ENCODE measurements at places on chromosomes 3 and 15.

DNA sequence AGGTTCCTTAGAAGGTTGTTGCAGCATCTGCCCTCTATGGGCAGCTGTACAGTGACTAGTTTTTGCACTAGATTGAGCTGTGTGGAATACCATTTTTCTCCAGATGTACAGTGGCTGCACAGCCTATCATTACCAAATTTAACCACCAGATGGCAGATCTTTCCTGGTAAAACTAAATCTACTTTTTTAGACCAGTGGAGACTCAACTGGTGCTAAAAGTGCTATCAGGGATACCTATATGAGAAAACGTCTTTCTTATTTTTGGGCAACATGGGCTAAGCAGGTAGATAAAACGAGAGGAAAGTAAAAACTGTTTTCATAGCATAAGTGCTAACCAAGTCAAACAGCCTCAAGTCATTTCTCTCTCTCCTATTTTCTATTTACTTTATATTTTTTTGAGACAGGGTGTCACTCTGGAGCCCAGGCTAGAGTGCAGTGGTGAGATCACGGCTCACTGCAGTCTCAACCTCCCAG lies 21.2 kb downstream of the IGSF10 start:
- DNase-seq, result no peak

GRCh38 chr15:38665586-38666305 lies 101.1 kb upstream of the RASGRP1 start:
- DNase-seq, result no peak

GRCh38 chr3:26621906-26622620 lies 509 bp upstream of the LRRC3B start:
- DNase-seq, result no peak

DNA sequence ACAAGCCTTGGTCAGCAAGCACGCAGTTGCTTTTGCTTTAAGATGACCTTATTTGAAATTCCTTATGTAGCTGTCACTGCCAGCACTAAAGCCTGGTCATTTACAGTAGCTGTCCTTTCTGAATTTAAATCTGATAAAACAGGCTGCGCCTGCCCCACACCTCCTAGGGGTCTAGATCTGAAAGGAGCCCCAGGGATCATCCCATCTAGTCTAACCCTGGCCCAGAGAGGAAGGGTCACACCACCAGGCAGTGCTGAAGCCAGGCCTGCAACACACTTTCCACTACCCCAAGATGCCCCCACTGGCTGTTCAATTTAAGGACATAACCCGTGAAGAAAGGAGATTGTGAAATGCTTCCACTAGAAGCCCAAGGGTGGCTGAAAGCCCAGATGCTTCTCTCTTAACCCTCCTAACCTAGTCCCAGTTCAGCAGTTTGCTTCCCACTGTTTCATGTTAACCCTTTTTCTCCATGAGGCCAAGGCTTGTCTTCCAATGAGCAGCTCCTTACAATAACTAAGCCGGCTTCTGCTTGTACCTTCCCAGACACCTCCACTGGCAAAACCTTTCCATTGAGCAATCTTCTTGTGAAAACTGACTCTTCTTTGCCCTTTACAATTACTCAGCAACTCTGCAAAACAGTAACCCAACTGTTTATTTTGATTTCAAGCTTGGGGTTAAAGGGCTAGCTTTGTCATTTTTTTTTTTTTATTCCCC lies 198.9 kb upstream of the LPP start:
- no peak for DNase-seq

DNA sequence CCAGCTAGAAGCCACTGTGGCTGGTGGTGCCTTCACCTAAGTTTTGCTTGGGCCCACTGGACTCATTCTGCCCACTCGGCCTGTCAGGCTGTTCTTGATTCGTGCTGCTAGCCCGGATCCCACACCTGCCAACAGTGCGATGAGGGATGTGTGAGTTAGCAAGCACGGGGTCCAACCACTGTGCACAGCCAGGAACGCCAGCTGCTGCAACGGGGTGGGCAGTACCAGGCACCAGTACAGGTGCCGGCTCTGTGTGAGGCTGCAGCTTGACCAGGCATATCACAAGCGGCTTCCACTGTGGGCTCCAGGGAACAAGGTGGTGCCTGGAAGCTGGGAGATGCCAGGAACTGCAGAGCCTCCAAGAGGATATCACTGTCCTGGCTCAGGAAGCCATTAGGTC lies 481.2 kb downstream of the OTOL1 start:
- DNase-seq, result no peak

DNA sequence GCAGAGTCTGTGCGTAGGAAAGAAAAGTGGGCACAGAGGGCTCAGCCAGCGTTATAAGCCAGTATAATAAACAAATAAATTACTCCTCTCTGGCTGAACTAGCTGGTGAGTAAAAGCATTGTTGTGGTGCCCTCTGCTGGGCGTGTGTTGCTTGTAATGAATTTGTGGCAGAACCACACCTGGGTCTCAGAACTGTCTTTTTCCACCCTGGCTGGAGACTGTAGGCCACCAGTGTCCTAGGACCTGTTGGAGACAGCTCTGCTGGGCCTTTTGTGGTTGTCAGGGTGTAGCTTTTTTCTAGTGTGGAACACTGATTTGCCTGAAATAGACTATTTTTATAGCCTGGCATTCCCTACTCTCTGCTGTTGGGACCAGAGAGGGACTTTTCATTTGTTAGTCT lies 130.5 kb upstream of the EIF1B start:
- DNase-seq, result peak; percentile 38

DNA sequence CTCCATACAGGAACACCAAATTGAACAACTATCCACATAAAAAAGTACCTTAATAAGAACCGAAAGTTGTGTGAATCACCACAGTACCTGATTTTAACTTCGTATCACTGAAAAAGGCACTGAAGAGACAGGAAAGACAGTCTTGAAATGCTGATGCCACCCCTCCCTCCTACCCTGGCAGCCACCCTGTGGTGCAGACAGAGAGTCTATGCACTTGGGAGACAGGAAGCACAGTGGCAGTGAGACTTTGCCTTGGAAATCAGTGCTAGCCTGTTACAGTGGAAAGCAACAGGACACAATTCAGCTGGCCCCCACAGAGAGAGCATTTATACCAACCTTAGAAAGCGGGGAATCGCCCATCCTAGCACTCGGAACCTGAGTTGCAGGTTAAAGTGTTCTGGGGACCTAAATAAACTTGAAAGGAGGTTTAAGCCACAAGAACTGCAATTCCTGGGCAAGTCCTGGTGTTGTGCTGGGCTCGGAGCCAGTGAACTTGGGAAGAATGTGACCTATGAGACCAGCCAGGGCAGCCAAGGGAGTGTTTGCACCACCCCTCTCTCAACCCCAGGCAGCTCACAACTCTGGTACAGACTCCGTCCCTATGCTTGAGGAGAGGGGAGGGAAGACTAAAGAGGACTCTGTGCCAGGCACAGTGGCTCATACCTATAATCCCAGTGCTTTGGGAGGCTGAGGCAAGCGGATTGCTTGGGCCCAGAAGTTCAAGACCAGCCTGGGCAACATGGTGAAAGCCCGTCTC lies 240.1 kb downstream of the ISL2 start:
- DNase-seq, result no peak

GRCh38 chr3:130428871-130429712 lies 83.6 kb downstream of the COL6A5 start:
- no peak for DNase-seq

DNA sequence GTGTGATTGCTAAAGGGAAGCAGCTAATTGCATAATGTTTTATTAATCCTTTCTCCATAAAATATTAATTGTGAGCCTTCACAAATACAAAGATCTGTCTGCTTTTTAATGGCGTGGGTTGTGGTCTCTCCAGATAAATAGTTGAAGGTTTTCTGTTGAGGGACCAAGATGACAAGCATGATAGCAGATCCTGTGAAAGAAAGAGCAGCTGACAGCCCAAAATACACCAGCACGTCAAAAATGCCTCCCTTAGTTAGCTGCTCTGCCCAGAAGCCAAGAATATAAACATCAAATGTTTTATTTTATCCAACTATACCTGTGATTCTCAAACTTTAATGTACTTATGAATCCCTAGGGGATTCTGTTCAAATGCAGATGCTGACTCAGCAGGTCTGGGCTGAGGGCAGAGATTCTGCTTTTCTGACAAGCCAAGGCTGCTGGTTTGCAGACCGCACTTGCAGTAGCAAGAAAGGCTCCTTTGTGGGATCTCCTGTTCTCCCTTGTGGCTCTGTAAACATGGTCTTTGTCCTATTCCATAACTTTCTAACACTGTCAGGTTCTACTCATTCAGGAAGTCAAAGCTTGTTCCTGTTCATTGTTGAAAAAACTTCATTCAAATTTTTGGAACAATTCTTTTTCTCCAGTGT lies 119.1 kb upstream of the SLC25A36 start:
- no peak for DNase-seq

- no peak for DNase-seq
These were observed 189.7 kb upstream of the ZBTB20 start for GRCh38 chr3:115336836-115337235.

GRCh38 chr3:55523471-55523870 lies 36.4 kb upstream of the WNT5A start:
- no peak for DNase-seq

GRCh38 chr15:96331945-96332636 lies 1.6 kb downstream of the NR2F2 start:
- no peak for DNase-seq

DNA sequence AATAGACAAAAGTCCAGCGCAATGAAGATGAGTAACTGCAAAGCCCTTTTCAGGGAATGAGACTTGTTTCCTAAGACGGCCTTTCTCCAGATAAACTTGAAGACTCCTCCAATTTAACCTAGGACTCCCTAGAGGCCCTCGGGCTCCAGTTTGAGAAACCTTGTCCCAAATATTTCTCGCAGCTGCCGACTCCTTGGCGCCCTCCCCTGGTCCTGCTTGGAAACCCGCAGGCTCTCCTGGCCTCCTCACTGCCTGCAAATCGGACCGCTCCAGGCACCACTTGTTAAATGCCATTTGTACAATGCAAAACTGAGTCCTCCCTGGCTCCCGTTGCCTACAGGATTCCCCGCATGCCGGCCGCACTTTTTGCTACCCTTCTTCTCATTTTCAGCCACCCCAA lies 36.8 kb downstream of the MUC4 start:
- DNase-seq, result no peak

GRCh38 chr15:57540736-57541135 lies 51.0 kb upstream of the MYZAP start:
- DNase-seq, result no peak

GRCh38 chr15:72861354-72861910 lies 77.9 kb upstream of the ADPGK start:
- DNase-seq, result no peak

- DNase-seq, result no peak
These were observed 65.8 kb upstream of the CFAP20DC start for GRCh38 chr3:59115364-59116232.

DNA sequence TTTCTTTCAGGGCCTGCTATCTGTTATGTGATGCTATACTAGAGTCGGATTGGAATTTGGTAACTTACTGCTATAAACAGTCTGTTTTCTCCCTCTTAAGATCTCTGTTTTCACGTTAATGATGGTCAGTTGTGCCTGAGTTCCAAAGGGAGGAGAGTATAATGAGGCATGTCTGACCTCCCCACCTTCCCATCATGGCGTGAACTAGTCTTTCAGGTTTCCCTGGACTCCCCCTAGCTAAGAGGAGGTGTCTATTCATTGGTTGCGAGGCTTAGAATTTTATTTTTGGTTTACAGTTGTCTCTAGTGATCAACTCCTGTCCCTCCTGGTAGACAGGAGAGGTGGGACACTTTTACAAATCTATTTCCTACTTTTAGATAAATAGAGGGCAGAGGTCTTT lies 27.8 kb upstream of the PXYLP1 start:
- DNase-seq, result no peak

- DNase-seq, result no peak
These were observed 51.1 kb downstream of the BDH1 start for GRCh38 chr3:197504641-197505121.

DNA sequence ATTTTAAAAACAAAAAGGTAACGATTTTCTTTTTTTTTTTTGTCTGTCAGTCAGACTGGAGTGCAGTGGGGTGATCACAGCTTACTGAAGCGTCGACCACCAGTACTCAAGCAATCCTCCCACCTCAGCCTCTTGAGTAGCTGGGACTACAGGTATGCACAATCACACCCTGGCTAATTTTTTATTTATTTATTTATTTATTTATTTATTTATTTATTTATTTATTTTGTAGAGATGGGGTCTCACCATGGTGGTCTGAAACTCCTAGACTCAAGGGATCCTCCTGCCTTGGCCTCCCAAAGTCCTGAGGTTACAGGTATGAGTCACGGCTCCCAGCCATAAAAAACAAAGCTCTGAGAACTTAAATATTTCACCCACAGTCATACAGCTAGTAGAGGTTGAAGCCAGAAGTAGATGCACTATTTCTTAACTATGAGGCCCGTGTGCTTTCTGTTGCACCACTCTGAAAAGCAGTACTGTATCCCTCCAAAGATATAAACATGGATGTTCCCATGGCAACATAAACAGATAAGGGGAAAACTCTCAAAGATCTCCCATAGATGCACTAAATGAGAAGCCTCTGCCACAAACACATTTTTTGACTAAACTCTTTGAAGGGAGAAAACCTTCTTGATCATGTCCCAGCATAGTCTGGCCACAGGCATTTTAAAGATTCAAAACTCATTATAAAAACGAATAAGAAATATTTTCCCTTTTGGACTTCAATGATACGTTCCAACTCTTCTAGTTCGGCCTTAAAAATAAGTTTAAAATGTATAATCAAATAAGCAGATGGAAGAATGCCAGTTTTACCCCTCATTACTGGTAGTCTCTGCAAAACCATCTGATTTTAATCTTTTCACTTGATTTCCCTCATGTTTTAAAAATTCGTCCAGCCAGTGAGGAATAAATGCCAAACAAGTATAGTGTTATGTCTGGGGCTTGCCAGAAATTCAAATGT lies 162.3 kb upstream of the ARHGEF26 start:
- no peak for DNase-seq

GRCh38 chr15:64969401-64969800 lies 20.3 kb downstream of the SPG21 start:
- DNase-seq, result no peak

- no peak for DNase-seq
These were observed 342.2 kb upstream of the TPRG1 start for GRCh38 chr3:188829576-188829975.

DNA sequence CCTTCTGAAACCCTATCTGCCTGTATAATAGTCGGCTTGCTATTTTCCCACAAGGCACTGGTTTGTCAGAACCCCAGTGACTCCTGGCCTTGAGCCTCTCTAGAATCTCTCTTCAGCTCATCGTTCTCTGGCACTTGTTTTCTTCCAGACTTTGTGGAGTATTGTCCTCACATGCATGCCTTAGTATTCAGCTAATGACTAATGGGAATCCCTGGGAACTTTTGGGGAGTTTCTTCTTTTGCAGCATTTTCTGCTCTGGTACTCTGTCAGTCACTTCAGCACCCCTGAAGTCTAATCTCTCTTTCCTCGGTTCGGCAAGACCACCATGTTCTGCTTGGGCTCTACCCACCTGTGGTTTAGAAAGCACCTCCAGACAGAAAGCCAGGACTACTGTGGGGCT lies 35.8 kb upstream of the THRB start:
- no peak for DNase-seq

GRCh38 chr15:76149291-76149915 lies 89.6 kb downstream of the TMEM266 start:
- DNase-seq, result no peak

- DNase-seq, result no peak
These were observed 188.4 kb downstream of the ABHD5 start for GRCh38 chr3:43879166-43879565.
